SJSA1 (cell line): ENCODE measurements at places on chromosomes 16 and 17. TPM values are rescaled to one million over a fixed set of nuclear protein-coding genes. Genes with fewer than 3 reads are reported as not detected.
A peak's percentile ranks its signal among the peaks of the same experiment; 100 is the strongest.

GRCh38 chr16:29862383-29862883 is 593 bp downstream of the CDIPT start:
- no peak for DNase-seq

DNA sequence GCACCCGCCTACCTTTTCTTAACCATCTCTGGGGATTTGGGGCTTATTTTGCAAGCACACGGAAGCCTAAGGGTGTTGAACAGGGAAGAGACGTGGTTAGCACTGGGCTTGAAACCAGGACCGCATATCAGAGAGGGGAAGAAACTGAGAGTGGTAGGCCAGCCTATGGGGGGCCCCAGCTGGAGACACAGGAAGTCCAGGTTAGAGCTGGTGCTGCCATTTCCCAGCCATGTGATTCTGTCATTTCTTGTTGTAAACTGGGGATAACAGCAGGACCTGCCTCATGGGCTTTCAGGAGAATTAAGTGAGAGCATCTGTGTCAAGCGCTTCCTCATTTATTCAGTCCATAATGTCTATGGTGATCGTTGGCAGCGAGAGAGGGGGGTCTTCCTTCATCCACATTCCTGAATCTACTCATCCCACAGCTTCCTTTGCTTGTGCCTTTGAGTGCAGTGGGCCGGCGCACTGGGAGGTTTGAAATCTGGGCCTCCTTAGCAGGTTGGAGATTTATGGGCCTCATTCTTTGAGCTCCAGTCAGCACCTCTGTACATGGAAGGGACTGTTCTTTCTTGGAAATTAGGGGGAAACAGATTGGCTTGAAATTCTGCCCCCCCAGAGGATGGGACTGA is 20.1 kb downstream of the NKD1 start:
- DNase-seq, result no peak

GRCh38 chr17:72515291-72516065 is 394.7 kb downstream of the SOX9 start:
- no peak for DNase-seq

GRCh38 chr17:66673668-66674276 is 161.1 kb upstream of the CACNG5 start:
- peak; percentile 64 for DNase-seq

DNA sequence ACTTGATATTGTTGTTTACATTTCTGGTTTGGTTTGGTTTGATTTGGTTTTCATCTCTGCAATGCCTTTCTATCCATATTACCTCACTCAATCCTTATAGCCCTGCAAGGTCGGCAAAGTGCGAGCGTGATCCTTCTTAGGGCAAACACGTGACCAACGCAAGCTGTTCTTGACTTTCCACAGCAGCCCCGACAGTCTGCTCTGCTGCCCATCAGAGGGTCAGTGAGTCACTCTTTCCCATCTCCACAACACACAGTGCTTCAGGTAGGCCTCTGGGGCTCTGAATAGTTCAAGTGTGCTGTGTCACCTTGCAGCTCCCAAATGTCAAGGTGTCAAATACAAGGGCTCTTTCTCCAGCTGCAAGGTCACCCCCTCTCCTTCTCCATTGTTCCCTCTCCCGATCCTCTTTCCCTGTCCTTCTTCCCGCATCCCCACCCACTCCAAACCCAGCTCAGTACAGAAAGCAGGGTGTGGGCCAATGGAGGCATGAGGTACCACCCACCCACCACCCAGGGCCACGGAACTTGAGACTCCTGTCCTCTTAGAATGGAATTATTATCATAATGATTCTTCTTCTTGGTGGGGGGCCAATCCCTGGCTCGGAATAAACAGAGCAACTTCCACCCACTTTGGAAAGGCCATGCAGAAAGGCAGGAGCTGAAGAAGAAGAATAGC is 139.7 kb downstream of the SLC39A11 start:
- no peak for DNase-seq

DNA sequence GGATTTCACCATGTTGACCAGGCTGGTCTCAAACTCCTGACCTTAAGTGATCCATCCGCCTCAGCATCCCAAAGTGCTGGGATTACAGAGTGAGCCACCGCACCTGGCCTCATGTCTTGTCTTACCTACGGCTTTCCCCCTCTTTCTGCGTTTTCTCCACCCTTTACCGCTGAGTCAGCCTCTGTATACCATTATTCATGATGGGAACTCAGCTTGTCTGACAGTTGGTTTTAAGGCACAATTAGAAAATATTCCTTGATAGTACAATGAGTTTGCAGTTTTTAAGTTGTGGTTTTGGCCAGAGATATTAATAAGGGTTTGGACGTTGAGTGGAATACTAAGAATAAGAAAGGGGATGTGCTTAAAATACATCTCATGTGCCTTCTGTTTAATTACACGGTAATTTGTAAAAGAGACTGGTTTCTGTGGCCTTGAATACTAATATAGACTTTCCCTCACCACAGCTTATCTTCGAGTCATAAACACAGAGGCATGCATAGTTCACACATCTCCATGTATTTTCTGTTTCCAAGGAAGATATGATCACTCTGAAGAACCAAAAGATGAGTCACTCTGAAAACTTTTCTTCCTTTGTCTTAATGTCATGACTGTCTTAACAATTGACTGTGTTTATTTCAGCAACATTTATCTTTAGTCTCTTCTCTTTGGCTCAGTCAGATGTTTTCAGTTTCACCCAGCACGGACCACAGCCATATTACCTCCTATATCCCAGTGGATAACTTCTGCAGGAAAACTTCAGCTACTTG is 54.4 kb downstream of the PITPNC1 start:
- DNase-seq, result no peak

DNA sequence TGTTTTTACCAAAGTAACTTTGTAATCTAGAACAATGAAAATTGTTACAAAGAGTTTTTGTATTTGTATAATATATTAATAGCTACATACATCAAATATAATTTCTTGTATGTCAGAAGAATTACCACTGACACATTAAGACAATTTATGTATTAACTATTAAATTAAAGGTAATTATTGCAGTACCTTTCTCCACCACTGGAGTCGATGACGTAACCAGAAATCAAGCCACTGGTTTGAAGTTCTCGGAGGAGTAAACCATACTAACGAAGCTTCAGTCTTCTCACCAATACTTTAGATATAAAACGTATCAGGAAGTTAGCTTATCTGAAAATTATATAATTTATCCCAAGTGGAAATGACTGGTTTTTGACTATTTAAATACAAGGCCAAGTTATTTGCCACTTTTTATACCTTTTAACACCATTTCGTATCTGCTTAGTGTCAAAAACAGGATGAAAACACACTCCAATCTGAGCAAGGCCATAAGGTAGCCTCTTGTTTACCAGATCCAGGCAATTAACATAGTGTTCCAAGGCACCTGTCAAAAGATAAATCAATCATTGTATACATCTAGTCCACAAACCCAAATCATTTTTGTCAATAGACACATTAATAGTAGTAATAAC is 4.3 kb downstream of the POLG2 start:
- DNase-seq, result no peak

GRCh38 chr17:4580291-4580690 is 4.0 kb upstream of the SMTNL2 start:
- DNase-seq, result no peak

WNT9B gene
- not detected in 2 replicates for total RNA-seq

BPTF gene
- total RNA-seq, result 27.3 and 40.9 TPM in 2 replicates

CD300LG gene
- total RNA-seq, result not detected in 2 replicates

NTN3 gene
- 0.24 TPM in 1 of 2 replicates, not detected in the other for total RNA-seq

SPIRE2 gene
- total RNA-seq, result 2.3 and 2.7 TPM in 2 replicates

MT1M gene
- total RNA-seq, result 0.74 and 7.0 TPM in 2 replicates
